ENCODE measurements at places on chromosomes 1 and 21.

GRCh38 chr21:44359396-44359795, 6.0 kb downstream of the TRPM2 start:
- DNase-seq = no peak

- no peak for DNase-seq
Observed at GRCh38 chr1:152961226-152961891, 9.1 kb upstream of the SPRR4 start.

- no peak for DNase-seq
Observed at GRCh38 chr1:192986110-192986747, 72.9 kb downstream of the UCHL5 start.

- DNase-seq = no peak
Observed at GRCh38 chr1:31479811-31480210, 66.8 kb downstream of the SERINC2 start.

DNA sequence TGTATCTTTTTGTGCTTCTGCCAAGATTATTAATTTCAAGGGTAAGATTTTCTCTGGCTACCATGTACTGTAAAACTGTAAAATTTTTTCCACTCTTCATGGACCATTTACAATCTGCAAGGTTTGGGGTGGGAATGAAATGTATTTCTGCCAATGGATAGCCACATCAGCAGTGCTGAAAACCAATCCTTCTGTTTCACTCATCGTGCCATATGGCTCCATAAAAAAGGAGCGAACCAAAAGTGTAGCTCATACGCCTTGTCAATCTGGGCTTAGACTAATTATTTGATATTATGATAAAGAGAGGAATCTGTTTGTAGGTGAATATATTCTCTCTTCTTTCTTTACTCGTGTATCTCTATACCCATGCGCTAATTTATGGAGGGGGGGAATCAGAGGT, 3.0 kb upstream of the SLC44A5 start:
- DNase-seq = no peak

DNA sequence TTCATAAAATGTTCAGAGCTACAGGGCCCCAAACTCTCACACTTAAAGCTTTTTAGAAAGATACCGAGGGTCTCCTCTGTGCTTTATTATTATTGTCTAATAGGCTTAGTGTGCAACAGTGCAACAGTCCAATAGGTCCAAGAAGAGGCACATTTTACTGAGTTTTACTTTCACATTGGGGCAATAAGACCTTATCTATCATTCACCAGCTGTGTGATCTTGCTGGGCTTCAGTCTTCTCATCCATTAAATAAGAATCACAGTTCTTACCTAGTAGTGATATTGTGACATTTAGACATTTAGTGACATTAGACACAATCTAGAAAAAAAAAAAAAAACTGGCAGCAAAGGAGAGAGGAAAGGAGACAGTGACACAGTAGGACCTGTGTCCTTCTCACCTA, 175.8 kb upstream of the NFIA start:
- no peak for DNase-seq

- peak; percentile 69 for DNase-seq
Observed at GRCh38 chr1:202164271-202165037, 4.1 kb upstream of the PTPN7 start.

- no peak for DNase-seq
Observed at GRCh38 chr1:115976921-115977498, 697 bp downstream of the SLC22A15 start.

- peak; percentile 73 for DNase-seq
Observed at GRCh38 chr1:151992303-151993083, 1.2 kb downstream of the S100A10 start.
